RPMI7951 (cell line): ENCODE measurements at places on chromosomes 3 and 15. TPM values are rescaled to one million over a fixed set of nuclear protein-coding genes. Genes with fewer than 3 reads are reported as not detected.
A peak's percentile ranks its signal among the peaks of the same experiment; 100 is the strongest.

PGBD4 gene
- total RNA-seq, result 1.5 and 2.5 TPM in 2 replicates

TERC gene
- 45.8 and 88.5 TPM in 2 replicates for total RNA-seq

ARNT2 gene
- 1.5 and 2.3 TPM in 2 replicates for total RNA-seq

STARD9 gene
- 4.4 and 5.9 TPM in 2 replicates for total RNA-seq

MAPKBP1 gene
- 8.1 and 10.0 TPM in 2 replicates for total RNA-seq

GOLGA6D gene
- not detected in 2 replicates for total RNA-seq

C3orf20 gene
- total RNA-seq, result not detected in 2 replicates

LOXL1 gene
- total RNA-seq, result 45.9 and 55.0 TPM in 2 replicates

UBAP1L gene
- total RNA-seq, result 0.12 and 0.39 TPM in 2 replicates

CACNA1D gene
- total RNA-seq, result 0.12 TPM in 1 of 2 replicates, not detected in the other

CTXN2 gene
- not detected in 2 replicates for total RNA-seq

GRCh38 chr3:134370611-134371531, 3.4 kb downstream of the AMOTL2 start:
- DNase-seq, result no peak

DNA sequence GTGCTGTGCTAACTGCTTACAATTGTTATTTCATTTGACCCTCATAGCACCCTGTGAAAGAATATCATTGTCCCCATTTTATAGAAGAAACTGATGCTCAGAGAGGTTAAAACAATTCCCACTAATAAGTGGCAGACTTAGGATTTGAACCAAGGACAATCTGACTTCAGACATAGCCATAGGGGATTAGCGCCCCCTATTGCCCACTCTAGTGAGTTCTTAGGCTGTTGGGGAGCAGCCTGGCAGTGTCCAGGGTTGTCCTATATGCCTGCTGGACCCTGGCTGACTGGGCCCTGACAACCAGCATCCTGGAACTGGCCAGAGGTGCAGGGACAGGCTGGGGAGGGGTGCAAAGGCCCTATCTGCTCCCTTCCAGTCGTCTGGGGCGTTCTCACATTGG, 15.4 kb downstream of the DPH3 start:
- peak; percentile 34 for DNase-seq

DNA sequence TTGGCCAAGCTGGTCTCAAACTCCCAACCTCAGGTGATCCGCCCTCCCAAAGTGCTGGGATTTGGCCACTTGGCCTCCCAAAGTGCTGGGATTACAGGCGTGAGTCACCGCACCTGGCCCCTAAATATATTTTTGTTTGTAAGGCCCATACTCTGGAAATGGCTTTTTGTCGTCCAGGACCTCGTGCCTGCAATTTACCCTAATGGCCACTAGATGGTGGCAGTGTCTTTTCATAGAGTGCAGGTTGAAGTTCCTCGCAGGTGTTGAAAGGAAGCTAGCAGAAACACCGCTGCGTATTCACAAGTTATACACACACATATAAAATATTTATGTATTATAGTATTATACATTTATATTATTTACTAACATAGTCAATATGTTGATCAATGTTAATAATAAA, 97.2 kb downstream of the LRTM1 start:
- DNase-seq, result peak; percentile 65

- DNase-seq, result peak; percentile 20
These were observed 171.1 kb downstream of the KCNAB1 start for GRCh38 chr3:156291272-156292123.

GRCh38 chr15:89991312-89991711, 9.8 kb upstream of the ZNF710 start:
- no peak for DNase-seq

DNA sequence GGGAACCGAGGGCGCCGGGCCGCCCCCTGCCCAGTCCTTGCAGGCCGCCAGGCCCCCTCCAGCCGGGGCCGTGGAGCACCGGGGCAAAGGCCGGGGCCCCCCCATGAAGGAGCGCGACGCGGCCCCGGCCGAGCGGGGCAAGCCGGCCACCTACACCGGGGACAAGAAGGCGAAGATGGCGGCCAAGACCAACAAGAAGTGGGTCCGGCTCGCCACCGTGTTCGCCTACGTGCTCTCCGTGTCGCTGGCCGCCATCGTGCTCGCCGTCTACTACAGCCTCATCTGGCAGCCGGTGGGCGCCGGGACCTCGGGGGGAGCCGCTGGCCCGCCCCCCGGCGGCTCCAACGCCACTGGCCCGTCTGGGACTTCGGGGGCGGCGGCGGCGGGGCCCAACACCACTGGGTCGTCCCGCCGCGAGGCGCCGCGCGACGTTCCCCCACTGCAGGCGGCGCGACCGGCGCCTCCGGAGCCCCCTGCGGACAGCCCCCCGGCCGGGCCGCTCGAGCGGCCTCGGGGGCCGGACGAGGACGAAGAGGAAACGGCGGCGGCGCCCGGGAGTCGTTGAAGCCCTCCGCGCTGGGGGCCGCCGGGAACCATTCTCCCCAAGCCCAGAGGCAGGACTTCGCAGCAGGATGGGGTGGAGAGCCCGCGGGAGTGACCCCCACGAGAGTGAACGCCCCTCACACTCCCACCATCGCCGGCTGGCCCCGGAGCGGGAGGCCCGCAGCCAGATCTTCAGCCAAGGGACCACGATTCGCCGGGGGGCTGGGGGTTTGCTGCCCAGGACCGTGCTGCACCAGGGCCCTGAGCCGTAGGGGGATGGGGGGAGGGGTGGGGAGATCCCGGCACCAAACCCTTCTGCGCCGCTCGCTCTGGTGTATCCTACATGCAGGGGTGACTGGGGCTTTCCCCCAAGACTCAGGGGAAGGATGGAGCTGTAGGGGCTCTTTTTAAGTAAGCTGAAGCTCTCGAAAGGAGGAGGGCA, 753 bp downstream of the INAFM2 start:
- DNase-seq, result no peak

- peak; percentile 99 for DNase-seq
These were observed 33.3 kb upstream of the MRPS22 start for GRCh38 chr3:139310474-139310933.

- DNase-seq, result no peak
These were observed 120.8 kb downstream of the GMPS start for GRCh38 chr3:155991212-155991611.

DNA sequence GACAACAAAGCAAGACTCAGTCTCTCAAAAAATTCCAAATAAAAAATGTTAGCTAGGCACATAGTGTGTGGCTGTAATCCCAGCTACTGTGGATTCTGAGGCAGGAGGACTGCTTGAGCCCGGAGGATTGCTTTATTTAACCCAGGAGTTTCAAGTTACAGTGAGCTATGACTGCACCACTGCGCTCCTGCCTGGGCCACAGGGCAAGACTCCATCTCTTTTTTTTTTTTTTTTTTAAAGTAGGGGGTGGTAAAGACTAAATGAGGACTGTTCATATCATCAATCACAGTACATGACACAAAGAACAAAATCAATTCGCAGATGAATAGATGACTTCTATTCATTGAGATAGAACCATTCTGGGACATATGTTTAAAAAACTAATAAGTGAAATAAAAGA, 48.1 kb downstream of the ACAP2 start:
- peak; percentile 4 for DNase-seq

DNA sequence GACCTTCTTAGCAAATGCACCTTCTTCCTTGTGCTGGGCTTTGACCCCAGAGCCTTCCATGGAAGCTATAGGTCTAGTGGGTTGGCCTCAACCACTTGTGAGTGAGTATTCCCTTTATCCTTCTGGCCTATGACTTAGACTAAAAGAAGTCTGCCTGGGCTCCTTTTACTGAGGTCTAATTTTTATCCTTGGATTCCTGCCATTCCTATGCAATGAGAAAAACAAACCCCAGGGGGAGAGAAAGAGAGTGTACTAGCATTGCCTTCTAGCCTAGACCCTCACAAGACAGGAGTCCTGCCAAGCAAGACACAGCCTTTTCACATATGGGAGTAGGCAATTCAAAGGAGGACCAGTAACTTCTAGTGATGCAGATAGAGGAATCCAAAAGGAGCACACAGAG, 155.4 kb downstream of the PPM1L start:
- no peak for DNase-seq

DNA sequence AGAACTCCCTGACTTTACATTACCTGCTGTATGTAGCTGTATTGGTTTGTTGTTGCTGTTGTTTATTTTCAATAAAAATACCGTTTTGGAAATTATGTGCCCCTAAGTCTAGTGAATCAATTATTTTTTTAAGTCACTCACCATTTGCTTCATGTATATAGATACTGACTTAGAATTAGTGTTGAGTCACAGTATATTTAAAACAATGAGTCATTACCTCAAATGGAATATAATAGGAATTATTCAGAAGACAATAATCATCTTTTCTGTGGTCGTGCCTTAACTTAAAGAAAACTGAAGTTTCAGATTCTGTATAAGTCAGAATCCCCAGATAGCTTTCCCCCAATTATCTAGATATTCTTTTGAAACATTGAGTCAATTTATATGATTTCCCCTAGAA, 21.0 kb upstream of the ALDH1A2 start:
- no peak for DNase-seq

GRCh38 chr15:25691544-25692430, 171.3 kb downstream of the ATP10A start:
- DNase-seq, result no peak

DNA sequence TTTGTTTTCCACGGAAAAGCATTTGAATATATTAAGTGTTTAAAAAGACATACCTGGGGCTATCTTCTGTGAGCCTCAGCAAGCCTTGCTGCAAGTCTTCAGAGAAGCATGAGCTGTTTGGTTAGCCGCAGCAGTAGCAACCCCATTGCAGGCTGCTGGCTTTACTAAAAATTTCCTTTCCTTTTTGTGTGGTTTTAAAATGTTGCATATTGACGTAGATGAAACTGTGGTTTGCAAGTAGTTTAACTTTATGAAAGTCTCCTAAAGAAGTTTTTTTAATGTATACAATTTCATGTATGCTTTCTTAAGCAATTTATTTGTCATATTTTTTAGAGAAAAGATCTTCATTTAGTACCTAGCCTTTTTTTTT, at the start of gene GPR171:
TSS of gene GPR171 (minus strand) at position 166 of the 370 bp plus-strand sequence. CDS start 3,830 bp downstream, outside the sequence.
- DNase-seq, result no peak

GRCh38 chr3:24981924-24982323, 446.1 kb upstream of the RARB start:
- peak; percentile 54 for DNase-seq

DNA sequence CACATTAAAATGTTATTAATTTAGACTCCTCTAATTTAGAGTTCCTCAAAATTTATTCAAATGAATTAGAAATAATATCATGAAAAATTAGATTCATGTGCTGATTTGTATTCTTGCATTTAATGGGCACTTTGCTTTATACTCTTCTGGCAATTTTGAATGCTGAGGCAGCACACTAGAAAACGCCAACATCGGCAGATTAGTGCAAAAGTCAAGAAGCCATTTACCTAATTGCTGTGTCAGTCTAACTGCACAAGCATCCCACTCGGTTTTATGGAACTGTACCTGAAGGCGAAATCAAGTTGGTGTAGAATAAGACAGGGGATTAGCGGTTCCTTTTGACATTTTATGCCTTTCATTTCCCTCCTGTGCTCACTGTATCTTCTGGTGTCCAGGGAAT, 382.0 kb downstream of the ROBO2 start:
- no peak for DNase-seq

GRCh38 chr15:83322061-83322460, 37.6 kb upstream of the BNC1 start:
- DNase-seq, result peak; percentile 60

DNA sequence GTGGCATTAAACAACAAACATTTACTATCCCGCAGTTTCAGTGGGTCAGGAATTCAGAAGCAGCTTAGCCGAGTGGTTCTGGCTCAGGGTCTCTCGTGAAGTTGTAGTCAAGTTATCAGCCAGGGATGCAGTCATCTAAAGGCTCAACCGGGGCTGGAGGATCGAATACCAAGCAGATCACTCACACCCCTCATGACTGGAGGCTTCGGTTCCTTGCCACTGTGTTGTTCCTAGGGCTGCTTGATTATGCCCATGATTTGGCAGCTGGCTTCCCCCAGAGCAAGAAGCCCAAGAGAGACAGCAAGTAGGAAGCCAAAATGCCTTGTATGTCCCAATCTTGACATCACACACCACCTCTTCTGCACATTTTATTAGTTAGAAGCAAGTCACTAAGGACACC, 33.9 kb upstream of the CDCP1 start:
- DNase-seq, result peak; percentile 75

GRCh38 chr15:66226736-66227135, 26.8 kb downstream of the MEGF11 start:
- no peak for DNase-seq

GRCh38 chr3:64244011-64244942, 19.0 kb upstream of the PRICKLE2 start:
- peak; percentile 73 for DNase-seq

GRCh38 chr3:117625174-117625573, 915.6 kb downstream of the TUSC7 start:
- no peak for DNase-seq

DNA sequence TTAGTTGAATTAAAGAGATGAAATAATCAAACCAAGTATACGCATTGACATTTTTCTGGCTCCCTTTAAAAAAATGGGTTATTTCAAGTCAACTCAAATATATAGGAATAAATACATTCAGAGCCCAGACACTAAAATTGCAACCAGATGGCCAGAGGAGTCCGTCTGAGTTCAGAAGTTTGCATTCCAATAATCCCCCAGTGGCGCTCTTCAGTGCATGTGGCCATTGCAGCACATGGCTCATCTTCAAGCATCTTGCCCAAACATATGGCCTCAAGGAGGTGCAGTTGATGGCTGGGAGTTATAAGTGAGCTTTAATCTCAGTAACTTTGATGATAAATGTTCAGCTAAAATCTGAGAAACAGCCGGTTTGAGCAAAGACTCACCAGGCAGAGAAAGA, 295.8 kb upstream of the LRRN1 start:
- no peak for DNase-seq

GRCh38 chr15:34583399-34584329, at the start of gene GOLGA8B:
TSS of gene GOLGA8B (minus strand) at chr15:34583651. CDS start at chr15:34535912, 47,739 bp downstream.
- DNase-seq, result peak; percentile 48
